ENCODE measurements at places on chromosomes 6 and 20.

GRCh38 chr6:33857093-33857931 lies 53.5 kb upstream of the MLN start:
- no peaks in the 10 kb centered on the region for H3K36me3 ChIP-seq
- peaks cover 41% of the 10 kb centered on the region for H3K4me1 ChIP-seq
- no peak overlapping the region for H3K27ac ChIP-seq
- no peak for DNase-seq

- no peak for DNase-seq
- peaks cover 6% of the 10 kb centered on the region for H3K4me1 ChIP-seq
- no peaks in the 10 kb centered on the region for H3K36me3 ChIP-seq
- no peak overlapping the region for H3K4me3 ChIP-seq
- no peaks in the 10 kb centered on the region for H3K27me3 ChIP-seq
These were observed 38.5 kb downstream of the TSPYL4 start for GRCh38 chr6:116215414-116215813.

- no peak overlapping the region for H3K27ac ChIP-seq
- no peaks in the 10 kb centered on the region for H3K4me1 ChIP-seq
These were observed 114.4 kb upstream of the BCLAF1 start for GRCh38 chr6:136404007-136404406.

GRCh38 chr6:155143578-155144106 lies 120.2 kb upstream of the CLDN20 start:
- DNase-seq = no peak
- H3K36me3 ChIP-seq = peaks cover 10% of the 10 kb centered on the region
- H3K4me1 ChIP-seq = peaks cover 35% of the 10 kb centered on the region
- H3K4me3 ChIP-seq = peak overlapping the region; percentile 59
- H3K27ac ChIP-seq = peak overlapping the region; percentile 89

DNA sequence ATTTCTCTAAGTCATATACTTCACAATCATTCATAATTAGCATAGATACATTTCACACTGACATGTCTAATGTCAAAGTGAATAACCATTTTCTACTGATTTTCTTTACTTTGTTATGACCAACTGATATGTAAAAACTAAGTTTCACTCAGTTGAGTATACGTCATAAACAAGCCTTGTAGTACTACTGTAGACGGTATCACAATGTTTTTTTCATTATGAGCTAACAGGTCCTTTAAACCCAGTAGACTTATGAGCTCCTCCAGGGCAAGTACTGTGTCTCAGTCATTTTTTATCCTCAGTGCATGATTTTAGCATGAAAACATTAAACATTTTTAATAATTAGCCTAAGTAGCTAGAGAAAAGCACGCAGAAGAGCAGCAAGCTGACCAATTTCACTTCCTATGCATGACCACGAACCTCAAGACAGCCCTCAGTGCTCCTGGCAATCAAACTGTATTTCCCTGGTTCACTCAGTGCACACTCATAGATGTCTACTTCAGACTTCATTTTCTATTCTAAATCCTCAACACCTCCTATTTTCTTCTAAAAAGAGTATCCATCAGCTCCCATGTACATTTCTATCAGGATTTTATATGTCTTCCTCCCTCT lies 32.0 kb upstream of the TFAP2D start:
- no peaks in the 10 kb centered on the region for H3K27me3 ChIP-seq
- H3K27ac ChIP-seq = no peak overlapping the region
- DNase-seq = no peak
- H3K4me3 ChIP-seq = no peak overlapping the region
- no peaks in the 10 kb centered on the region for H3K4me1 ChIP-seq

DNA sequence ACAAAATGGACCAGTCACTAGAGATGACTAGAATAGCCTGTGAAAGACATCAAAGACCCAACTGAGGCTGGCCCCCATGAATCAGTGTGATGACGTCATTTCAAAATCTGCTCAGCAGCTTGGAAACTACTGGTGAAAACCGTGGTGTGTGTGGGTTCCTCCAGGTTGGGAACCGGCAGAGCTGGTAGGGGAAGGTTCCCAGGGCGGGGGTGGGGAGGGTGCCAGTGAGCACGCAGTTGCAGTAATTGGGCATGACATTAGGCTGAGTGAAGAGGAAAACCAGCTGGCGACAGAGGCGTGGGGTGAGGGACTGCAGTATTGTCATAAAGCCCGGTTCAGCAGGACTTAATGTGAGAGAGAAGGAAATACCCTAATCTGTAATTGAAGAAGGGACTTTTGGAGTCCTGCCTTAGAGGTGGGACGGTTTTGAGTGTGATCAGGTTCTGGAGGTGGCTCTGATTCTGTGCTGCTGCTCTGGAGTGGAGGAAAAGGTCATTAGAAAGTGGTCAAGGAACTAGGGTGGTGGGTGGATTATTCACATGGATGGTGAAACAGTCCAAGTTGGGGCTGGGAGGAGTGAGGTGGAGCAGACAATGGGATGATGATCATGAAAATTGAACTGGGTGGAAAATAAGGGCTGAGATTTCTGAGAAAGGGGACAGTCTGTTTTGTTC lies 52.0 kb upstream of the MTHFD1L start:
- peak; percentile 72 for DNase-seq
- no peaks in the 10 kb centered on the region for H3K36me3 ChIP-seq
- peak overlapping the region; percentile 8 for H3K4me3 ChIP-seq
- H3K27me3 ChIP-seq = peaks cover 5% of the 10 kb centered on the region

- H3K27me3 ChIP-seq = peaks cover 4% of the 10 kb centered on the region
- DNase-seq = no peak
- no peaks in the 10 kb centered on the region for H3K4me1 ChIP-seq
- no peak overlapping the region for H3K4me3 ChIP-seq
- no peaks in the 10 kb centered on the region for H3K36me3 ChIP-seq
These were observed 14.9 kb downstream of the BPIFA1 start for GRCh38 chr20:33250666-33251065.

- no peak overlapping the region for H3K4me3 ChIP-seq
- no peaks in the 10 kb centered on the region for H3K36me3 ChIP-seq
- no peak for DNase-seq
- H3K27me3 ChIP-seq = no peaks in the 10 kb centered on the region
- no peak overlapping the region for H3K27ac ChIP-seq
These were observed 735.0 kb downstream of the EPHA7 start for GRCh38 chr6:92684386-92684785.

DNA sequence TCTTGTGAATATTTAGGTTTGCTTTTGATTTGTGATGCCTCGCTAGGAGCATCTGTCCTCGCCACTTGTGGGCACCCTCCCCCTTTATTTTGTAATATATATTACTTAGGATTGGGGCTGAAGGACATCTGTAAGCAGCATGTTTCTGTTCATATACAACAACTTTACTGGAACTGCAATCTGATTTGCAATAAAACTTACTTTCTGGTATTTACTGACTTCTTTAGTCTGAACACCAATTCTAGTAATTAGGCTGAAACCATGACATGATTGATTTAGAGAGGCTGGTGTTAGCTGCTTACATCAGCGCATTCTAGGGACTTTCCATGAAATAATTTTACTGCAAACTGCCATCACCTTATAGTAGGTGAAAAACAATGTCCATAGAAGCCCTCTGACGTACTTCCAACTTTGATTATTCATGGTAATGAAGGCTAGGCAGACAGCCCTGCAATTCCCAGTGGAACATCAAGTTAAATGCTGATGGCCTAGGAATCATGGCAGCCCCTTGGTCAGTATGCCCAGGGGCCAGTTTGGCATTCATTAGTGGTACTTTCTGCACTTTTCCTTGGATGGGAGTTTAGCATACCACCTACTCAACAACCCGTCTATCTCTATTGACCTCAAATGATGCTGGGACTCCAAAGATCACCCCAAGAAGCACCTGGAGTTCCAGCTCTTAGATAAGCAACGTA lies 132.9 kb upstream of the MCHR2 start:
- H3K27ac ChIP-seq = no peak overlapping the region
- no peaks in the 10 kb centered on the region for H3K4me1 ChIP-seq
- H3K36me3 ChIP-seq = no peaks in the 10 kb centered on the region
- H3K4me3 ChIP-seq = no peak overlapping the region
- no peak for DNase-seq
- H3K27me3 ChIP-seq = peaks cover 3% of the 10 kb centered on the region

GRCh38 chr6:112296694-112297093 lies 42.3 kb upstream of the LAMA4 start:
- no peaks in the 10 kb centered on the region for H3K4me1 ChIP-seq
- no peak overlapping the region for H3K4me3 ChIP-seq
- DNase-seq = no peak
- peaks cover 19% of the 10 kb centered on the region for H3K27me3 ChIP-seq

DNA sequence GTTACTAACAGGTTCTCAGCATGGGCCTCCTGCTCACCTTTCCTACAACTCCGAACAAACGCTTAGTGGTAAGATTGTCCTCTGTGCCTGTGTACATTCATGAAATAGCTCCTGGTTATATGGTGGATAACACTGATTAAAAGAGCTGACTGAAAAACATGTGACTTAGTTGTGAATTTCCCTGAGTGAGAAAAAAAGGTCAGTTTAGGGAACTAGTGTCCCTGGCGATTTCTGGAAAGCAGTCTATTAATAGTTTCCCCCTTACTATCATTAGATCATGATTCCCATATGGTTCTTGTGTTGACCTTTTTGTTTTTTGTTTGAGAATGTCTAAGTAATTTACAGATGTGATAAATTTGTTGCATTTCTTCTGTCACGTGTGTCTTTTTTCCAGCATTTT lies 15.6 kb downstream of the SNRPC start:
- H3K27ac ChIP-seq = no peak overlapping the region
- H3K4me1 ChIP-seq = peaks cover 17% of the 10 kb centered on the region
- DNase-seq = no peak
- H3K27me3 ChIP-seq = no peaks in the 10 kb centered on the region
- no peak overlapping the region for H3K4me3 ChIP-seq

DNA sequence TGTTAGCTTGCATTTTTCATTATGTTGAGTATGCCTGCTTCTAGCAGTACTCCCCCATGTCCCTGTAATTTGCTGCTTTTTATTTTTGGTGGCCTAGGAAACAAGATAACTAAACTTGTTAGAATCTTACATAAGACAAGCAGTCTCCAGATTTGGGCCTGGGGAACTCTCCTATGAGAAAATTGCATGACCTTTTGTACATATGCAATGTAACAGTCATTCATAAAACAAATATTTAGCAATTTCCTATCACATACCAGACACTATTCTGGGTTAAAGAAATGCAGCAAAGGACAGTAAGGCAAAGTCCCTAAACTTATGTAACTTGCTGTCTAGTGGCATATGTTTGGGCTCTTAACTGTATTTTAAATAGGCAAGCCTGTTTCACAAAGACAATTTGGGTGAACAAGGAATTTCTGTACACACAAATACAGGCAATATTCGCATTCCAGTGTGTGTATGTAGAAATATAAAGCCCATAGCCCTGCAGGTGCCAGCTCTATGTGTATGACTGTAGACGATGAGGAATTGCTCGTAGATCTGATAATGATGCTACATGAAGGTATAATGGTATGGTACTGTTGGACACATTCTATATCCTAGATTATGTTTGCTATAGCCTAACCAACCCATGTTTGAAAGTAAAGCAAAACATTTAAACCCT lies 305.2 kb upstream of the CITED2 start:
- no peak overlapping the region for H3K27ac ChIP-seq
- no peaks in the 10 kb centered on the region for H3K36me3 ChIP-seq
- no peak for DNase-seq
- H3K4me3 ChIP-seq = no peak overlapping the region
- H3K4me1 ChIP-seq = no peaks in the 10 kb centered on the region
- H3K27me3 ChIP-seq = no peaks in the 10 kb centered on the region

DNA sequence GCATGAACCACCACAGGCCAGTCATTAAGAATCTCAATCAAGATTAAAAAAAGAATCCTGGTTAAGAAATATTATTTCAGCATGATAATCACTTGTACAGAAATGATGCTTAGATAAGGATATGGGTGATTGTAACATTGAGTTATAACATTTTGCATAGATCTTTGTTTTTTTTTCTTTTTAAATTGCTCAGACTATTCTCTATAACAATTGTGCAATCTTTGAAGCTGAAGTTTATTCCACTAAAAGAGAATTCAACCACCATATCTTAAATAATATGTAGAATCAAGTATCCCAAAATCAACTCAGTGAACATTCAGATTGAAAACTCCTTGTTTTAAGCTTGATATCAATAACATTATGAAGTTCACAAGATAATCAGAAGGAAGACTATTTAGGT lies 663 bp upstream of the SMIM28 start:
- no peaks in the 10 kb centered on the region for H3K27me3 ChIP-seq
- H3K36me3 ChIP-seq = no peaks in the 10 kb centered on the region
- no peak overlapping the region for H3K27ac ChIP-seq

DNA sequence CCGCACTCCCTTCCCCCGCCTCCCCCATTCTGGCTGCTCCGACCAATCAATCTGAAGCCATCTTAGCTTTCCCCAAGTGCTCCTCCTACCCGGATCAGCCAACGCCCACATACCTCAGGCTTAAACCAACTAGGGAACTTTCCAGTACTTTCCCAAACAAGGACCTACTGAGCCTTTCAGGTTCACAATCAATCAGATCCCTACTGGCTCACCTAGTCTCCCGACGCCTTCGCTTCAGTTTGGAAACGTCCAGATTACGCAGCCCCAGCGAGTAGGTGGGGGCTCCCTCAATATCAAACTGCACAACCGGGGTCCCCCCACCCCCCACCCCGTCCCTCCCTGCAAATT lies 432 bp downstream of the HSPA1L start:
- H3K27ac ChIP-seq = peak overlapping the region; percentile 92
- H3K4me1 ChIP-seq = peaks cover 37% of the 10 kb centered on the region
- peak overlapping the region; percentile 85 for H3K4me3 ChIP-seq
- no peaks in the 10 kb centered on the region for H3K27me3 ChIP-seq
- DNase-seq = peak; percentile 76
- H3K36me3 ChIP-seq = peaks cover 6% of the 10 kb centered on the region

GRCh38 chr6:110548110-110548847 lies 71.9 kb upstream of the SLC22A16 start:
- H3K27ac ChIP-seq = no peak overlapping the region
- DNase-seq = no peak
- H3K36me3 ChIP-seq = peaks cover 6% of the 10 kb centered on the region
- H3K4me3 ChIP-seq = no peak overlapping the region
- H3K4me1 ChIP-seq = peaks cover 3% of the 10 kb centered on the region

Measured in activated CD8-positive, alpha-beta T cell treated with anti-CD3 and anti-CD28 coated beads for 36 hours (primary cell).